ENCODE measurements at places on chromosomes 3 and 15.

GRCh38 chr3:147423537-147423797 lies 14.3 kb downstream of the ZIC1 start:
- DNase-seq, result no peak

DNA sequence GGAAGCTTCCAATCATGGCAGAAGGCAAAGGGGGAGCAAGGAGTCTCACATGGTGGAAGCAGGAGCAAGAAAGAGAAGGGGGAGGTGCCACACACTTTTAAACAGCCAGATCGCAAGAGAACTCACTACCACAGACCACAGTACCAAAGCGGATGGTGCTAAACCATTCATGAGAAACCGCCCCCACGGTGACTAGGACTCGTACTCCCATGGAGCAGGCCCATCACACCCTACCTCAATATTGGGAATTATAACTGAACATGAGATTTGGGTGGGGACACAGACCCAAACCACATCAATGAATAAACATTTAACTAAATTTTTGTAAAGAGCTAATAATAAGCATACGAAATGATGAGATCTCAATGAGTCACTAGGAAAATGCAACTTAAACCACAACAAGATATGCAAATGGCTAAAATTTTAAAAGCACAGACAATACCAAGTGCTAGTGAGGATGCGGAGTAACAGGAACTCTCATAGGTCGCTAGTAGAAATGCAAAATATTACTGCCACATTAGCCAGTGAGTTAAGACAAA lies 10.0 kb downstream of the MRPS25 start:
- DNase-seq, result no peak

GRCh38 chr15:28181366-28181765 lies 82.3 kb upstream of the OCA2 start:
- DNase-seq, result no peak

DNA sequence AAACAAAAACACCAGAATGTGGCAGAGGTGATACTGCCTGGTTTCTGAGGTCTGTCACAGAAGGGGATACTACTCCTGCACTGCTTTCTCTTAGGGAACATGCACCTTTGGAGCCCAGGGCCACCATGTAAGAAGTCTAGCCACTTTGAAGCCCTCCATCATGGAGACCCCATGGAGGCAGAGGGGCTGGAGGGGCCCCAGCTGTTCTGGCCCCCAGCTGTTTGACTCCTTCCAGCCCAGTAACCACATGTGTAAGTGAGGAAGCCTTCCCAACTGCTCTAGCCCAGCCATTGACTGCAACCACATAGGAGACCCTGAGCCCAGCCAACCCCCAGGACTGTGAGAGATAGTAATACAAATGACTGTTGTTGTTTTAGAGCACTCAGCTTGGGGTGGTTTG lies 9.0 kb upstream of the IGDCC4 start:
- no peak for DNase-seq
